M059J (cell line): ENCODE measurements at places on chromosomes 11 and 22. TPM values are rescaled to one million over a fixed set of nuclear protein-coding genes. Genes with fewer than 3 reads are reported as not detected.

DNA sequence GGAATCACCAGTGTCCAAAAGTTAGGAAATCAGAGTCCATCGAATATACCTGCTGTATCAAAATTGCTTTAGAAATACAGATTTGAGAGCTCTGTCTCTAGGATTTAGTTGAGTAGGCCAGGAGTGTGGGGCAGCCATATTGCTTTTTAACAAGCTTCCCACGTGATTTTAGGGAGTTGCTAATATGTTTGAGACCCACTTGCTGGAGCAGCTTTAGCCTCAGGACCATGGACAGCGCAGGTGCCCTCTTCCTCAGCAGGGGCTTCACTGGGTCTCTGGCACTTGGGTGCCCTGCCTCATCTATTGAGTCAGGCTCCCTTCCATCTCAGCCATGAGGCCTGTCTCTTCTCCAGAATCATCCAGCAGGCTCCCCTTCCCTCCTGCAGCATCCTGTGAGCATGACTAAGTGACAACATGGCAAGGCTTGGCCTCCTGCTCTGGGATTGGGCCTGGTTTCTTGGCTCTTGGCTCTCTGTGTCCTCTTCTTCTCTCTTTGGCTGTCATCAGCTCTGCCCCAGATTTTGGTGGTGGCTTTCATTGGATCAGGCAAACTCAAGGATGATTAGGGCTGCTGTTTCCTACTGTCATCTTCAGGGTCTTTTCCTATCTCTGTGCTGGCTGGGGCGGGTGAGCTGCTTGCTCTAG lies 70.0 kb downstream of the SGSM1 start:
- DNase-seq, result peak; percentile 10

GRCh38 chr11:635945-636510 lies 1.0 kb upstream of the DRD4 start:
- no peak for DNase-seq

H19 gene
- total RNA-seq, result 0.17 TPM in 1 of 2 replicates, not detected in the other

GRCh38 chr11:65764434-65764833 lies 16.3 kb downstream of the AP5B1 start:
- no peak for DNase-seq

TRIM29 gene
- total RNA-seq, result 0.32 and 0.49 TPM in 2 replicates

RAB38 gene
- total RNA-seq, result 7.3 and 9.2 TPM in 2 replicates

DNA sequence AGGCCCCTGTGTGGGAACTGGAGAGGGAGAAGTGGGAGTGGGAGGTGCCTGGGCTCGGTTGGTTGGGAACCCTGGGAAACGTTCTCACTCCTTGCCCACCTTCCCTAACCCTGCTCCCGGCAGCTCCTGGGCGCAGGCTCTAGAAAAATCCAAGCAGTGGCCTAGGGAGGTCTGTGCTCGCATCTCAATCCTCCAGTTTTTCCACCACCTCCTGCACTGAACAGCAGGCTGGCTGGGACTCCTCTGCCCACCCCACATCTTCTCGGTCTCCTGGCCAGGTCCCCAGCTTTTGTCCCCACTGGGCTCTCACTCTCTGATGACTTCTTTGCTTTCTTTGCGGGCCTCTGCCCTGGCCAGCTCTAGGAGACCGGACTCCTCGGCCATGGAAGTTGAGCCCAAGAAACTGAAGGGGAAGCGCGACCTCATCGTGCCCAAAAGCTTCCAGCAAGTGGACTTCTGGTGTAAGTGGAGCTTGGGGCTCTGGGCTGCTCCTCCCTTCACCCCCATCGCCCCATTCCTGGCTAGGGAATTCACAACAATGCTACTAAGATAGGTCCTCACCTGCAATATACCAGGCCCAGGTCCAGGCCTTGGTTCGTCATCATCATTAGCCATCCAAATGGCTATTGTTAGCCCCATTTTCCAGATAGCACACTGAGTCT lies 35.6 kb downstream of the PRDM11 start:
- no peak for DNase-seq

- DNase-seq, result peak; percentile 63
Observed at GRCh38 chr11:31817054-31817620, 6.0 kb upstream of the PAX6 start.

GNG3 gene
- total RNA-seq, result not detected in 2 replicates

P2RY2 gene
- 0.30 and 0.84 TPM in 2 replicates for total RNA-seq

VPS51 gene
- total RNA-seq, result 117 and 170 TPM in 2 replicates

DNA sequence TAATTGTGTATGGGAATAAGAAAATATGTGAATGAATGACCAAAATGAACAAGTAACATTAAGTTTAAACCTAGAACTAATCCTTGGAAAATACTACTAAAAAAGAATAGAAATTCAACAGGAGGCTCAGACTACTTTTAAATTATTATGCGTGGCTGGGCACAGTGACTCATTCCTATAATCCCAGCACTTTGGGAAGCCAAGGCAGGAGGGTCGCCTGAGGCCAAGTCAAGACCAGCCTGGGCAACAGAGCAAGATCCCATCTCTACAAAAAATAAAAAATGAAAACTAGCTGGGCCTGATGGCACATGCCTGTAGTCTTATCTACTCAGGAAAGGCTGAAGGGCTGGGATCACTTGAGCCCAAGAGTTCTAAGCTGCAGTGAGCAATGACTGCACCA lies 85.4 kb upstream of the CLNS1A start:
- DNase-seq, result peak; percentile 55

DNA sequence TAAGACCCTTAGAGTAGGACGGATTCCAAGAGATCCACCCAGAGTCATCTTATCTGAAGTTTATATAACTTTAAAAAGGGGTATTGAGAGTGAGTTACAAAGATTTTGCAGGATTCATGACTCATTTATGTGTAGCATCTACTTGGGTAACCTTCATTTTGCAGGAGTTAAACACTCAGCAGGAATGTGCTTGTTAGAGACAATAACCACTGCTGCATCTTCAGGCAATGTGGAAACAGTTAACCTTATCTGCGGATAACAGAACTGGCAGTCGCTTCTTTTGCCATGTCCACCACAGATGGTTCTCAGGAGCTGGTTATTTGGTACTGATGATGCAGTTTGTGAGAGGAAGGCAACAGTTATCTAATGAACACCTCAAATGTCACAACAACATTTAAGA lies 417.9 kb upstream of the DDI1 start:
- peak; percentile 40 for DNase-seq

DNA sequence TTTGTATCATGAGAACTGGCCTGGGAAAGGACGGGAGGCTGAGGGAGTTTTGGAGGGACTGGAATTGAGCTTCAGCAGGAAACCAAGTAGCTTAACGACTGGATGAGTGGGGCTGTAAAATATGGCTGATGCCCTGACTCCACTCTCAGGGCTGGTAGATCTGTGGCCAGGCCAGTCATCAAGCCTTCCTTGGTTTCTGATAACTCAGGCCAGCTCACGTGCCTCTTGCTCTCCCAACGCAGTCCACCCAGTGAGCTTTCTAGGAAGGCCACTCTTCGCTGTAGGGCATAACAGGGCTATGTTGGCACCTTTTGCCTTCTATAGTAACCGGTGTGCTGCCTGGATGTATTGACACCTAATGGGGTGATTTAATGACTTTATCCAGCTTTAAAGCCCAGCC lies 5.8 kb upstream of the MADD start:
- no peak for DNase-seq

PAMR1 gene
- not detected in 2 replicates for total RNA-seq

GRCh38 chr11:46918083-46918787 lies at the start of gene LRP4:
Gene LRP4, minus strand, starts transcription at chr11:46918550. Its CDS starts 171 bp downstream, at chr11:46918379.
- DNase-seq, result peak; percentile 48

DNA sequence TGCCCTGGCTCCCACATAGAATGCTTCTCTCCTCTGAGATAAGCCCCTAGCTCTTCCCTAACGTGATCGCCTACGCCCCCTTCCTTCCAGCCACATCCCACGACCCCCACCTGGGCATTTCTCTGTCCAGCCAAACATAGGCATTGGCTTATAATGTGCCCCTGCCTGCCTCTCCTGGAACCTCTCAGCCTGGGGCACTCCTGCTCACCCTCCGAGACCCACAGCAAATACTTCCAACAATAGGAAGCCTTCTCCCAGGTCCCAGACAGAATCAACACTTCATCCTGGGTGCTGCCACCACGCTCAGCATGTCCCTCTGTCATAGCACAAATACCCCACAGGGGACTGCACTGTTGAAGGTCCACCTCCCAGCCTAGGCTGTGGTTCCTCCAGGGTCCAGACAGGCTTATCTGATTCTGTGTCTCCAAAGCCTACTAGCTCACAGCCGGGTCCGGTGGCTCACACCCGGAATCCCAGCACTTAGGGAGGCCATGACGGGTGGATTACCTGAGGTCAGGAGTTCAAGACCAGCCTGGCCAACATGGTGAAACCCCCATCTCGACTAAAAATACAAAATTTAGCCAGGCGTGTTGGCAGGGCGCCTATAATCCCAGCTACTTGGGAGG lies 24.2 kb upstream of the TMPRSS4 start:
- DNase-seq, result no peak

TSPAN32 gene
- total RNA-seq, result 0.07 TPM in 1 of 2 replicates, not detected in the other

DNA sequence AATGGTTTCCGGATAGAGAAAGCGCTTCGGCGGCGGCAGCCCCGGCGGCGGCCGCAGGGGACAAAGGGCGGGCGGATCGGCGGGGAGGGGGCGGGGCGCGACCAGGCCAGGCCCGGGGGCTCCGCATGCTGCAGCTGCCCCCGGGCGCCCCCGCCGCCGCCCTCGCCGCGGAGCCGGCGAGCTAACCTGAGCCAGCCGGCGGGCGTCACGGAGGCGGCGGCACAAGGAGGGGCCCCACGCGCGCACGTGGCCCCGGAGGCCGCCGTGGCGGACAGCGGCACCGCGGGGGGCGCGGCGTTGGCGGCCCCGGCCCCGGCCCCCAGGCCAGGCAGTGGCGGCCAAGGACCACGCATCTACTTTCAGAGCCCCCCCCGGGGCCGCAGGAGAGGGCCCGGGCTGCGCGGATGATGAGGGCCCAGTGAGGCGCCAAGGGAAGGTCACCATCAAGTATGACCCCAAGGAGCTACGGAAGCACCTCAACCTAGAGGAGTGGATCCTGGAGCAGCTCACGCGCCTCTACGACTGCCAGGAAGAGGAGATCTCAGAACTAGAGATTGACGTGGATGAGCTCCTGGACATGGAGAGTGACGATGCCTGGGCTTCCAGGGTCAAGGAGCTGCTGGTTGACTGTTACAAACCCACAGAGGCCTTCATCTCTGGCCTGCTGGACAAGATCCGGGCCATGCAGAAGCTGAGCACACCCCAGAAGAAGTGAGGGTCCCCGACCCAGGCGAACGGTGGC lies 15.7 kb downstream of the PIK3IP1 start:
- DNase-seq, result no peak

- DNase-seq, result no peak
Observed at GRCh38 chr11:105907319-105907718, 114.7 kb downstream of the MSANTD4 start.

OR8G1 gene
- not detected in 2 replicates for total RNA-seq

LINC01488 gene
- not detected in 2 replicates for total RNA-seq

DCHS1 gene
- total RNA-seq, result 4.6 and 8.8 TPM in 2 replicates

DNA sequence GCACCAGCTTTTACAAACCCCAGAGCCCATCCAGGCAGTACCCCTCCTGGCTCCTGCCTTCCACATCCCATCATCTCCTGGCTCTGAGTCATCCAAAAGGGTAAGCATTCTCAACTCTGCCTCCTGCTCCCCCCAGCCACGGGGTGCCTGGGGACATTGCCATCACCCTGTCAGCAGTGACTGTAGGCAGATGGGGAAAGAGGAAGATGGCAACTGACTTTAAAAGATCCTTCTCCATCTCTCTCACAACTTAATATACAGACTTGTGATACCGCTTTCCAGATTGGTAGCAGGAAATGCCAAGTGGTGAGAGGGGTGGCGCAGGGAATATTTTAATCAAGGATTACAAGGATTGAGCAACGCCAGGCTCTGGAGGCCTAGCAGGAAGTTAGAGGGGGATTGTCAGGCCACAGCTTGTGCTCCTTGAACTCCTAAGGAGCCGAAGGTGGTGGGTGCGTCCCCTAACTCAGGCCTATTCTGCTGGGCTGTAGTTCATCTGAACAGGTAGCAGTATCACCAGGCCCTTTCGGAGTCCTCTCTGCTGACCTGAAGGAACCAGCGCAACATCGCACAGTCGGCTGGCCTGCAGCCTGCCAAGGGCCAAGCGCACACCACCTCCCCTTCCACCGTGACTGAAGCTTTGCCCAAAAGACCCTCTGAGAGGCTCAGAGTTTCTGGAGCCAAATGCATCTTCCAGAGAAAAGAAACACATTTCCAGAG lies 83.3 kb downstream of the ZC3H12C start:
- DNase-seq, result peak; percentile 77

DNA sequence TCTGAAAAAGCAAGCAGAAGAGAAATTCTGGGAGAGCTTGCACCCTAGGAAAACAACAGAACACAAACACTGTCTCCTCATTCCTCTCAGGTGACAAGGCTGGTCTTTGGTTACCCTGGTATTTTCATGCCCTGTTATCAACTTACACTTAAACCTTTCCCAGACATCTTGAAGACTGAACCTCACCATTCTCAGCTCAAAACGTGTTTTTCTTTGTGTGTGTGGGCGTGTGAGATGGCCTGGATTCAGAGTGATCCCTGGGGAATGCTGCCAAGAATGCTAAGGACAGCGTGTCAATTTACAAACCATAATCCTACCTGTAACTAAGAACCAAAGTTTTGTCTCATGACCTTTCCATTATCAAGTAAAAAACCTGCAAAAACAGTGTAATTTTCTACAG lies 33.3 kb downstream of the ELF5 start:
- peak; percentile 50 for DNase-seq

SLC16A8 gene
- total RNA-seq, result not detected in 2 replicates

- peak; percentile 29 for DNase-seq
Observed at GRCh38 chr11:84800755-84801346, 826.3 kb downstream of the DLG2 start.

SLC22A6 gene
- not detected in 2 replicates for total RNA-seq

CPSF7 gene
- 53.8 and 59.7 TPM in 2 replicates for total RNA-seq

PACSIN2 gene
- 31.0 and 51.0 TPM in 2 replicates for total RNA-seq

PHF21B gene
- not detected in 2 replicates for total RNA-seq

CCDC87 gene
- 0.17 TPM in 1 of 2 replicates, not detected in the other for total RNA-seq

GRCh38 chr22:37498289-37498909 lies 12.2 kb upstream of the MFNG start:
- no peak for DNase-seq

DNA sequence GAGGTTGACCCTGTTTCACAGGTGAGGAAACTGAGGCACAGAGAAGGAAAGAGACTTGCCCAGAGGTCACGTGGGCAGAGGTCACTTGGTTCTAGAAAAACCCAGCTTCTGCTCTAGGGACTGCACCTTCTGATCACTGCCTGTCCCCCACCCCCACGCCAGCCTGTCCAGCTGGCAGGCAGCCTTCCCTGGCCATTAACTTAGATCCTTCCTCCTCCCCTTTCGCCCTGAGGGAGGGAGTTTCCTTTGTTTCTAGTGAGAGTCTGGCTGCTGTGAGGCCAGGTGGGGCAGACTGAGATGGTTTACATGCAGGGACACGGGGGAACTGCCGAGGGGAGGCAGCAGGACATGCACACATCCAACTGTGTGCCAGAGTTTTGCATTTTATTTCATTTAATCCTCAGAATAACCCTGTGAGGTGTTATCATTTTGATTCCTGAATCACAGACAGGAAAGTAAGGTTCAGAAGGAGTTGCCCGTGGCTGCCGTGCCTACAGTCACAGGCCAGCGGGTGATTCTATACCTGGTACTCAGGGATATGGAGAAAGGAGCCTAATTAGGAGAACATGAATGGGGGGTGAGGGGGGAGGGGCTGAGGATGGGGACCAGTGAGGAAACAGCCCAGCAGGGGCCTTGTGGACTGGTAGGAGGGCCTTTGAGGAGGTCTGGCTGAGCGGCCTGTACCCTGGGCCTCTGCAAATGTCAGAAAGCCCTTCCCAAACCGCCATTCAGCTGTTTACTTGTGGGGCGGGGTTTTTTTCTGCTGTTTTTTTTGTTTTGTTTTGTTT lies 3.4 kb downstream of the FAM83F start:
- DNase-seq, result peak; percentile 84

GRCh38 chr22:33006220-33006954 lies 51.8 kb downstream of the SYN3 start:
- no peak for DNase-seq
